Activated CD4-positive, alpha-beta T cell treated with anti-CD3 and anti-CD28 coated beads, Interleukin-2, Interleukin-4, amounts not matched to agents 100 ng/mL and 50 ng/mL, durations not matched to agents 16 hours and 8 hours (primary cell): ENCODE measurements at places on chromosomes 2 and 18.

DNA sequence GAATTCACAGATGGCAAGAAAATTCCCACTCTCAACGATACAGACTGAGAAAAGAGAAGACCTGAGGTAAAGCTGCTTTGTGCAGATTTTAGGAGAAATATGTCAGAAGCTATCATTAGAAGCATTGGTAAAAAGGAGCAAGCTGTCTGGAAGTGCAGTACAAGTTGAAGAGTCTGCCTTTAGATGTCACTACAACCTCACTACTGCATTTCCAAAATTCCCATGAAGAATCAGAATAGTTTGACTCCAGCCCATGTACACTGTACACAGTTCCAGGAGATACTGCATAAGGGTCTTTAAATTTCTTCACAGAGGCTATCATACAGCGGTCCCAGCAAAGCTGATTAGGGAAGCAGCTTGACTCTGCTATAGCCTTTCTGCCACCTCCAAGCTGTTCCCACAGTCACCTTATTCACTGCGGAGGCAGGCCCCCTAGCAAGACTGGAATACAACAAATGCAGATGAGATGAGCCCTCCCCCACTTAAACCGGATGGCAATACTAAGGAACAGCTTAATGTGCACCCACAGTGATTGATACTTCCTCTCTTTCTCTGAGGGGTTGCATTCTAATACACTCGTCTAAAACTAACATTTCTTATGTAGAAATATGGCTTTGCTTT is 527.4 kb downstream of the TMEM182 start:
- no peak for DNase-seq

GRCh38 chr18:57437766-57438671 is 2.8 kb downstream of the ONECUT2 start:
- peak; percentile 70 for DNase-seq

- DNase-seq, result no peak
Measured at GRCh38 chr2:5093056-5093455, 599.1 kb upstream of the SOX11 start.

GRCh38 chr2:237866101-237866621 is 6.7 kb downstream of the RAMP1 start:
- no peak for DNase-seq

GRCh38 chr18:48544661-48545415 is 6.0 kb downstream of the CTIF start:
- DNase-seq, result no peak

- DNase-seq, result no peak
Measured at GRCh38 chr2:153890576-153890975, 18.9 kb downstream of the GALNT13 start.

DNA sequence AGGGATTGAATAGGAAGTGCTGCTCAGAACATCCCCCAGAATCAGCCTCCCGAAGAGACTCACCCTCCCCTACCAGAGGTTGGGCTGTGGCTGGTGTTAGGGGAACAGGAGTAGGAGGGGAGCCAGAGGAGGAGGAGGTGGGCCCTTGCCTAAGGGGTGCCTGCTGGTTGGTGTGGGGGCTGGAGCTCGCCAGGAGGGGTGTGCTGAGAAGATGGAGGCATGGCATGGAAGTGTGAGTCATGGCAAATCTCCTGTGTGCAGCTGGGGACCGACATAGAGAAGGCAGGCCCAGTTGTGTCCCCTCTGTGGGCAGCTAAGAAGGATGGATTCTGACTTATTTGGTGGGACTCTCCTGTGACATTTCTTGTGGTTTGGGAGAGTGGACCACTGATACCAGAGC is 73.7 kb downstream of the DGKD start:
- no peak for DNase-seq

- no peak for DNase-seq
Measured at GRCh38 chr2:202604699-202605098, 30.1 kb upstream of the FAM117B start.

DNA sequence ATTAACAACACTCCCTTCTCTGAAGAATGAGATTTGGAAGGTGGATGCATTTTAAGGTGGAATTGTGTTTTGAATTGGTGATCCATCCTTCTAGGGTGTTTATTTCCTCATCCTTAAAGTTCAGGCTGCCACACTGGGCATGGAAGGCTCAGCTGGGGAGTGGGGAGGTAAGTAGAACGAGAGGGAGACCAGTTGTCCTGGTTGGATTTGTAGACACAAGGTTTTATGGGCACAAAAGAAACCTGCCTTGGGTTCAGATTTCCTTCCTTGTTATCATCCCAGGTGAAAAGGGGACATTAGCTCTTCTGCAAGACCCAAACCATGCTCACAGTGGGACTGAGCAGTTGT is 101.0 kb upstream of the SIX3 start:
- DNase-seq, result no peak

GRCh38 chr2:175631245-175631623 is 370.8 kb downstream of the LNPK start:
- DNase-seq, result no peak

DNA sequence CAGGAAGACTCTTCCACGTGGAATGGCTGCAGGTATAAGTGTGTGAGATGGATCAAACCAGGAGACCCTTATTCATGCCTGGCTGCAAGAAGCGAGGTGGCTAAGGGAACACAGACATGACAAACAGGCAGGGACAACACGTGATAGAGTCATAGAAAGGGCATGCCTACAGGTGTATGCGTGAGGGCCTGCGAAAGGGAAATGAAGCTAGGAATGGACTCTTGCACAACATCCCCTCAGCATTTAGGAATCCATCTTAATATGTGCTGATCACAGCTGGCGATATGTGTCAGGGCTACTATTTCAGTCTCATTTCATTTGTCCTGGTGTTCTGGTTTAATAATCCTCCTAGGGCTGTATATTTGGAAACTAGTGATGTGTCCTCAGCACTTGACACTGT is 291.2 kb downstream of the MYT1L start:
- DNase-seq, result no peak

DNA sequence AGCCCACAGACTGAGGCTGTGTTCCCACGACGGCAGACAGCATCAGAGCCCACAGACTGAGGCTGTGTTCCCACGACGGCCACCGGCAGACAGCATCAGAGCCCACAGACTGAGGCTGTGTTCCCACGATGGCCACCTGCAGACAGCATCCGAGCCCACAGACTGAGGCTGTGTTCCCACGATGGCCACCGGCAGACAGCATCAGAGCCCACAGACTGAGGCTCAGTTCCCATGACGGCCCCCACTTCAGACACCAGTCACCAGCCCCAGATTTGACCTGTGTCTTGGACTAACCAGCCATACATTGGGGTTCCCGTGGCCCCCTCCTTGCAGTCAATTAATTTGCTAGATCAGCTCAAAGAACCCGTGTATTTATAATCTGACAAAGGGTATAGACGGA is 57.8 kb upstream of the SNTG2 start:
- DNase-seq, result no peak

DNA sequence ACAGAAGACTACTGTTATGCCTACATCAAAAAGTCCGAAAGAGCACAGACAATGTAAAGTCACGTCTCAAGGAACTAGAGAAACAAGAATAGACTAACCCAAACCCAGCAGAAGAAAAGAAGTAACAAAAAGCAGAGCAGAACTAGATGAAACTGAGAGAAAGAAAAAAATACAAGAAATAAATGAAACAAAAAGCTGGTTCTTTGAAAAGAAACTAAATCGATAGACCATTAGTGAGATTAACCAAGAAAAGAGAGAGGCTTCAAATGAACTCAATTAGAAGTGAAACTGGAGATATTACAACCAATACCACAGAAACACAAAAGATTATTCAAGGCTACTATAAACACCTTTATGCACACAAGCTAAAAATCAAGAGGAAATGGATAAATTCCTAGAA is 271.8 kb downstream of the MBD2 start:
- DNase-seq, result no peak

GRCh38 chr2:149082079-149082478 is 43.6 kb downstream of the LYPD6B start:
- no peak for DNase-seq

DNA sequence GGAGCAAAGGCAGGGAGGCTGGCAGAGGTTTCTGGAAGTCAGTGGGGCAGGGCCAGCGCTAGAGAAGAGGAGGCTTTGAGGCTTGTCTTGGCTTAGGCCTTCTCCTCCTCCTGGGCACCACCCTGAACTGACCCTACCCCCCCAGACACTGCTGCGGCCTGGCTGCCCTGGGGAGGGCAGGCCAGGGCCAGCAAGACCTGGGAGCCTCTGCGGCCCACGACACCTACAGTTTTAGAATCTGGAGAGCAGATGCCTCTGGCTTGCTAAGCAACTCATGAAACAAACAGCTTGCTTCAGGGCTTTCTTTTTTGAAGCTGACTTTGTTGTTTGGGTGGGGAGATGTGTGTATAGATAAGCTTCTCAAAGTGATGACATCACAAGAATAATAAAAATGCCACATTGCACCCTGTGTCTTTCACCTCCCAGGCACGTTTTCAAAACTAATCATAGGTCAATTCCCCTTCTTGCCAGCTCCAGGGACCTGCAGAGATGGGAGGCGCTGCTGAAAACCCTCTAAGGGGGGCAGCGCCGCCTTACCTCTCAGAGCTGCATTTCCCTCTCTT is 46.2 kb upstream of the SMAD7 start:
- peak; percentile 13 for DNase-seq

- DNase-seq, result no peak
Measured at GRCh38 chr18:24400587-24400986, 3.0 kb upstream of the OSBPL1A start.

GRCh38 chr2:226619707-226620106 is 179.9 kb downstream of the IRS1 start:
- no peak for DNase-seq

- no peak for DNase-seq
Measured at GRCh38 chr2:145094370-145094769, 574.5 kb upstream of the ZEB2 start.

- no peak for DNase-seq
Measured at GRCh38 chr2:34808426-34808825, 1209.3 kb upstream of the FAM98A start.

DNA sequence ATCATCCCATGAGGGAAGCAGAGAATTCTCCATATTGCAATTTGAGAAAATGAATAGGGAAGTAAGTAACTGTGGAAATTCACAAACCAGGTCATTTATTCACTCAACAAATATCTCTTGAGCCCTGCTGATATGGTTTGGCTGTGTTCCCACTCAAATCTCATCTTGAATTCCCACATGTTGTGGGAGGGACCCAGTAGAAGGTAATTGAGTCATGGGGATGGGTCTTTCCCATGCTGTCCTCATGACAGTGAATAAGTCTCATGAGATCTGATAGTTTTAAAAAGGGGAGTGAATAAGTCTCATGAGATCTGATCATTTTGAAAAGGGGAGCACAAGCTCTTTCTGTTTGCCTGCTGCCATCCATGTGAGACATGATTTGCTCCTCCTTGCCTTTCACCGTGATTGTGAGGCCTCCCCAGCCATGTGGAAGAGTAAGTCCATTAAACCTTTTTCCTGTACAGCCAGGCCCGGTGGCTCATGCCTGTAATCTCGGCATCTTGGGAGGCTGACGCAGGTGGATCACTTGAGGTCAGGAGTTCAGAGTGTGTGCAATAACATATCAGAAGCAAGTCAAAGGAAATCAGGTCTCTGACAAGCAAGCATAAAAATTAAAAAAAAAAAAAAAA is 193.2 kb downstream of the NDUFA10 start:
- no peak for DNase-seq

DNA sequence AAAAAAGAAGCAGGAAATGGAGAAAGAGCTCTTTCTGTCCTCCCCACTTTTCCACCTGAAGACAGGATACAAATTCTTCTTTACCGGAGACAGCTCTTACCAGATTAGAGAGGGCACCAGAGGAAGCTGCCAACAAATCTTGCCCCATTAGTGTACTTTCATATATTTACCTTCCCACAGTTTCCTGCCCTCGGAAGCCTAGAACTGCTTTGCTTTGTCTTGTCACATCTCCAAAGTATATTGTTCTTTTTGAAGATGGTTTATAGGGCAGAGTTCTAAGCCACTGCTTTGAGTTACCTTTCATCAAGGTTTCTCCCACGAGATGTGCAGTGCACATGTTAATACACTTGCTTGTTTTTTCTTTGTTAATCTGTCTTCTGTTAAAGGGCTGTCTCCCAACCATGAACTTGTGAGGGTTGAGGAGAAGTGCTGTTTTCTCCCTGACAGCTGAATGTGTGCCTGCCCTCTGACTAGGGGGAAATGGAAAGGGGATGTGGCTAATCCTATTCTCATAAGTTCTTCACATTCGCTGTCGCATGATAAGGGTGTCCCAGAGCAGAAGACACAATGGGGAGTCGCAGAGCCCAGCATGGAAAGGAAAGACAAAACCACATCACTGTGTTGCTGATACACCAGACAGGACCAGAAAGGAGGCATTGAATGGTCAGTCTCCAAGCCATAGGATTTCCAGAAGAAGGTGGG is 24.2 kb downstream of the CENPA start:
- DNase-seq, result no peak

- no peak for DNase-seq
Measured at GRCh38 chr2:235692671-235693171, 198.9 kb downstream of the AGAP1 start.

DNA sequence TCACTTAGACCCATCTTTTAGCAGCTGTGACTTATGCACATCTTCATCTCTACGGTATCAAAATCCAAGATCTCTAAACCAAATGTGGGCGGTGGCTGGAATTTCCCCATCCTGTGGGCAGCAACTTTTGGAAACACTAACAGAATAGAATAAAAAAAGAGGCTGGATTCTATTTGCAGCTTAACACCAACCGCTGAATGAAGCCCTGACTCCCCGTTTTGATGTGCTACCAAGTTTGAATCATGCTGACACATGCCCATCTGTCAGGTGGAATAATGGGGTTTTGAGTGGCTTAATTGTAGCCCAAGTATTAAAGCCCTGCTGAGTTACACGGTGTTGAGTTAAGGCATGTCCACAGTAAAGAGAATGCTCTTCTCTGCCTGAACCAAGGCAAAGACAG is 165.2 kb downstream of the MTCL1 start:
- DNase-seq, result no peak

- no peak for DNase-seq
Measured at GRCh38 chr18:13641551-13642439, 84.6 kb downstream of the FAM210A start.
